ENCODE measurements at places on chromosomes 3 and 15.

- no peak for DNase-seq
These were observed 18.7 kb upstream of the HDAC11 start for GRCh38 chr3:13461169-13462124.

DNA sequence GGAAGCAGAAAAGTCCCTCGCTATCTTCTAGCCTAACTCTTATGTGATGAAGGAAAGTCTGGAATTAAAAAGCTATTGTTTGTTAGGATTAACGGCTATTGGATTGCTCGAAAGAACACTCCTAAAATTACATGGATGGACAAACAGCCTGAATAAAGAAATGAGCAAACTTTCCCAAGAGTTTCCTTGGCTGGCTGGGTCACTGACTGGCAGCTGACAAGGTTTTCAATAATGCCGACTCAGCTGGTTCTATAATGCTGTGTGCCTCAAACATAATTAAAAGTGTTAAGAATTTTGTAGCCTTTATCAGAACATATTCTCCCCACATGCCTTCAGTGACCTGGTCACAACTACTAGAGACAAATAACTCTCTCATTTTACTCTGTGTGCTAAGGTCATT is 142.9 kb upstream of the ADAMTS9 start:
- DNase-seq = no peak

GRCh38 chr3:89851974-89852621 is 744.7 kb downstream of the EPHA3 start:
- DNase-seq = peak; percentile 18

DNA sequence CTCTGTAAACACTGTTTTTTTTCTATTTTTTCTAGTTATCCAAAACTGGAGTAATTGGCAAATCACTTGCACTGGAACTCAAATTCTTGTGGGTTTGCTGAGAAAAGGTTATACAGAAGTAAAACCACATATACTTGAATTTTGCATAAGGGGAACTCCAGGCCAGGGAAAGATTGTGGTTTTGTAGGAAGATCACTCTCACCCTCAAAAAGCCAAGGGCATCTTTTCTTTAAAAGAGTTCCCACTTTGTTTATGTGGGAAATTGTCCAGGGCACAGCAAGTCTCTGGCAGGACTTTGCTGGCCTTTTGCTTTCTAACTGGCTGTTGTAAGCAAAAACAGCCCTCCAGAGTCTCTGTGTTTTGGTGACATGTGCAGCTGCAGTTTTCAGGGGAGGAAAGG is 340.3 kb upstream of the RBMS3 start:
- DNase-seq = peak; percentile 36

DNA sequence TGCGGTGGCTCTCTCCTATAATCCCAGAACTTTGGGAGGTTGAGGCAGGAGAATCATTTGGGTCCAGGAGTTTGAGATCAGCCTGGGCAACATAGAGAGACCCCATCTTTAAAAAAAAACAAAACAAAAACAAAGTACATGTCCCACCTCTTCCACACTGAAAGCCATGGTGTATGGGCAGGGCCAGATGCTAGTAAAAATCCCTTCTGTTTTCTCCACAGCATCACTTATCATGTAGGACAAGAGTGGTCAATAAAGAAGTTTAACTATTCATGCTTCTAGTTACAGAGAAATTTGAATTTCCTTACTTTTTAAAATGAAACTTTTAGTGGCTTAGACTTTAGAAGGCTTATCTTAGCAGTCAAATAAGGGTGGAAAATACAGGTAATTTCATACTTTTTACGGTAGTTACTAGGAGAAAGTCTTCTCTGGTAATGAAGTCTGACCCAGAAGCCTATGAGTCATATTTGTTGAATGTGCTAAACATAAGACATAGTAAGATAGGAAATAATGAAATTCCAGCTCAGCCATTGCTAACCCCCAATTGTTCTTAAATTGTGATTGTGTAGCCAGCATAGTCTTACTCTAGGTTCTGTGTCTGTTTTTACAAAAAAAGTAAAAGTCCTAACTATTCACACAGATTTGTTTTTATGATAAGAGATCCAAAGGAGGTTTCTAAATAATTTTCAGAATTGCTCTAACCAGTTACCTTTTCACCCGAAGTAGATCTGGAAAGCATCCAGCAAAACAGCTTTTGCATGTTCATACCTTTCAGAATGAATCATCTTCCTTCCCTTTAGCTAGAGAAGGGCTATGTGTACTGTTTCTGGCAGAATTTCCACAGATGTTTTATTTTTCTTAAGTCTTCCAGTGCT is 16.4 kb upstream of the ZNF609 start:
- no peak for DNase-seq

- DNase-seq = no peak
These were observed 319 bp upstream of the TP63 start for GRCh38 chr3:189630767-189631372.

- no peak for DNase-seq
These were observed 94.5 kb downstream of the ADAMTS9 start for GRCh38 chr3:64593350-64593749.

DNA sequence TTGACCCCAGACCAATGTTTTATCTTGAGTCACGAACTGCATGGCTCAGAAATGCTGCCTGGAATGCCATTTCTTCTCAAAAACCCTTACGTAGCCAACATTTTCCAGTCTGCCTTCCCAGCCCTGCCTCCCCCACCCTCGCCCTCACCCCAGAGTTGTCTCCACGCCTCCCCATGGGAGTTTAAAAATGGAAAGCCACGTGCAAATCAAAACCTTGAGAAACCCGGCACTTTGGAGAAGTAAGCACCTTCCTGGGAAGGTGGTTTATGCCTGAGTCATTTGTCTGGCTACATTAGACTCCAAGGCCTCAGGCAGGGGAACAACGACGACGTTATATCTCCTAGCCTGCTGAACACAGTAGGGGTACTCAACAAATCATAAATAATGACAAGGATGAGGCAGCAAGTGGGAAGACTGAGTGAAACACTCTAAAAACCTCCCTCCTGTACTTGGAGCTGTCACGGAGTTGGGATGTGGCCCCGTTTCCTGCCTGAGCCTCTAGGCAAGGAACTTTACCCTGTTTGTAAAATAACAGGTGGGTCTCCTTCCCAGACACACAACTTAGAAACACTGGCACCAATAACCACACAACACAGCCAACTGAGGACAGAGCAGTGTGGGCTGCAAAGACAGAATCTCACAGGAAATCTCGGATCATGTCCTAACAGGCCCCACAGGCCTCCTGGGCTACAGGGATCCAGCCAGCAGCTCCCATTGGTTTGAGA is 179.1 kb downstream of the NTRK3 start:
- no peak for DNase-seq

GRCh38 chr3:153173758-153174516 is 11.9 kb downstream of the RAP2B start:
- no peak for DNase-seq

- DNase-seq = no peak
These were observed 1.6 kb upstream of the TTLL3 start for GRCh38 chr3:9808345-9809037.

Measured in ovary (tissue), 10 donors.